Vagina (tissue), 2 donors: ENCODE measurements at places on chromosomes 7 and 10.

- DNase-seq = no peak
Measured at GRCh38 chr10:92903633-92904032, 55.3 kb downstream of the EXOC6 start.

GRCh38 chr7:30379131-30379530 is 94.7 kb downstream of the ZNRF2 start:
- no peak for DNase-seq

DNA sequence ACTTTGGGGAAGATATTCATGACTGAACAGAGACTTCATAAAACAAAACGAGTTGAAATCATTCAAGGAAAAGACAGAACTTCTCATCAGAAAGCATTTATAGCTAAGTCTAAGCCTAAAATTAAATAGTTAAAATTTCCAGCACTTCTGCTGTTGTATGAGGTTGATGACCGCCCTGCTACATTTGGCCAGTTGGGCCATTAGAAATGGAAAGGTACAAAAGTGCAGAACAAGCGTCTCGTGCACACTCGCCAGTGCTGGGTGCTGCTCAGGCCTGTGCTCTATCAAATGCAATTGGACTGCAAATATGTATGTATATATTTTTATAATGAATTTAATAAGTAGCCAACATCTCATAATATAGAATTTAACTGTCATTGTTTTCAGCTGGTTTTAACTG is 34.4 kb upstream of the RNF32 start:
- DNase-seq = no peak

- DNase-seq = no peak
Measured at GRCh38 chr7:98038321-98038720, 48.3 kb upstream of the OCM2 start.

GRCh38 chr7:158949359-158949758 is 93.0 kb downstream of the DYNC2I1 start:
- no peak for DNase-seq

GRCh38 chr10:124003871-124004662 is 89.3 kb downstream of the CHST15 start:
- peak; percentile 74 for DNase-seq

DNA sequence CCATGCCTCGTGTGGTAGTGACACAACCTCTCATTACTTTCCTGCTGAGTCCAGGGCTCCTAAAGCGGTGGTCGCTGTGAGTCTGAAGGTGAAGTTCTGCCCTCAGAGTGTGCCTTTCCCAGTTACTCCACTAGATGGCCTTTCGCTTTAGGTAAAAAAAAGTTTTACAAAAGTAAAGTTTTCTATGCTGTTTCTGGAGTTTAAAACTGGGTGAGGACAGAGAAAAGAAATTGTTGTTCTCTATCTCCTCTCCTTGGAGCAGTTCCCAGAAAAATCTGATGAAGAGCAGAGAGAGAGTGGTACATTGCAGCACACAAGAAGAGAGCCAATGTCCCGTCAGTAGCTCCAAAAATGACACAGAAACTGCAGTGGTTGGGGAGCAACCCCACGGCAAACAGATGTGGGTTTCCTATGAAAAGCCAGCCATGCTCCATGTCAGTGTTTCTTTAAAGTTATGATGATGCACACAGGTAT is 257.1 kb downstream of the GLI3 start:
- no peak for DNase-seq

GRCh38 chr10:131282961-131283360 is 28.6 kb downstream of the TCERG1L start:
- no peak for DNase-seq

DNA sequence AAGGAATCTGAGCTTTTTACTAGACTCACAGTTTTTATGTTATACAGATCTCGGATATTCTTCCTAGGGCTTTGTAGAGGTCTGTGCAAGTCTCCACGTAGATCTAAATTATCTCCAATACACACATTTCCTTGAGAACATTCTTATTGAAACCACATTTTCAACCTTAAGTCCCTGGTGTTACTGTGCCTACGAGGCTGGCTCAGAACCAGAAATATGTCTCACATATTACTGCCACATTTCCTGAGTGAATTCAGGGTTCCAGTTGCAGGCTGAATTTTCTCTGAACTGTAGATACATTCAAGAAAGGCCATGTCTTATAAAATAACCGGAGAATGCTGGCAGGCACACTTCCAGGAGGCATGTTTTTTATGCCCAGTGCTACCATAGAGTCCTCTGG is 46.5 kb downstream of the INHBA start:
- no peak for DNase-seq

- peak; percentile 91 for DNase-seq
Measured at GRCh38 chr7:158343936-158344455, 243.6 kb downstream of the PTPRN2 start.

- no peak for DNase-seq
Measured at GRCh38 chr7:40231796-40232195, 97.0 kb downstream of the SUGCT start.

- DNase-seq = no peak
Measured at GRCh38 chr10:25056726-25057125, 40.3 kb downstream of the THNSL1 start.

DNA sequence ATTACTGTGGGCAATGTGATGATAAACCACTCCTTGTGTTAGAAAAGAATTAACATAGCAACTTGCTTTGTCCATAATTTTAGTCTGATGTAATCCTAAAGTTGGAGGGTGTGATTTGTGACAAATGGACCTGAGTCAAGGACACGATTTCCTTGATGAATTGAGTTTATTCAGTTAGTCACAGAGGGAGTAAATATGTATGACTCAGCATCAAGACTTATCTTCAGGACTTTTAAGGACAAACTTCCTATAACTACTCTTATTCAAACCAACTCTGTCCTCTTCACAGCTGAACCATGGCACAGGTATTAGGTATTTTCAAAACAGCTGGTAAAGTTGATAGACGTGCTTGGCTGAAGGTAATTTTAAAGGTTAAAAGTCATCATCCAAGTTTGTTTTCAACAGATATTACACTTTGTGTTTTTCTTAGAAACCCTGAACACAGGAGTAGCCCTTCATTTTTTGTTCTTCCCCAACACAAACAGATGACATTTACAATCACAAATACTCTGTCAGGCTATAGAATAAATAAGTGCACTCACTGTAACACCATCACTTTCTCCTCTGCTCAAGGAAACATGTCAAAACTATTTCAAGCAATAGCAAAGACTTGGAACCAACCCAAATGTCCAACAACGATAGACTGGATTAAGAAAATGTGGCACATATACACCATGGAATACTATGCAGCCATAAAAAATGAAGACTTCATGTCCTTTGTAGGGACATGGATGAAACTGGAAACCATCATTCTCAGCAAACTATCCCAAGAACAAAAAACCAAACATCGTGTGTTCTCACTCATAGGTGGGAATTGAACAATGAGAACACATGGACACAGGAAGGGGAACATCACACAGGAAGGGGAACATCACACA is 54.5 kb downstream of the COA1 start:
- no peak for DNase-seq
